CD4-positive, alpha-beta T cell treated with Interleukin-4 for 4 hours (primary cell): ENCODE measurements at places on chromosomes 5 and 9.

GRCh38 chr5:95972196-95972595, 10.5 kb upstream of the ELL2 start:
- no peak for DNase-seq

GRCh38 chr5:2642684-2643345, 108.7 kb downstream of the IRX2 start:
- no peak for DNase-seq

DNA sequence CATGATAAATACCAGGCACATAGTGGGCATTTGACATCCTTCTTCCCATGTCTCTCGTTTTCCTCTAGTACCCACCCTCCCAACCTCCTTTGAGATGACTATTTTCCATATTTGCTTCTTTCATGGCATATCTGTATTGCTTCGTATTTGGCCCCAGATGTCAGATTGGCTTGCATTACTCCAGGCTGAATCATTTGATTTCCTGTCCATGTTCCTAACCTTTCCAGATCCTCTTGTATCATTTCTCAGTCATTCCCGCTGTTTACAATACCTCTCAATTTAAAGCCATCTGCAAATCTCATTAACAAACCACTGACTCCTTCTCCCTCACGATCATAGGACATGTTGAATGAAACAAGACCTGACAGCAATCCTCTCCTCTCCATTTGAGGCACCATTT, 19.9 kb downstream of the MTX3 start:
- DNase-seq, result no peak

DNA sequence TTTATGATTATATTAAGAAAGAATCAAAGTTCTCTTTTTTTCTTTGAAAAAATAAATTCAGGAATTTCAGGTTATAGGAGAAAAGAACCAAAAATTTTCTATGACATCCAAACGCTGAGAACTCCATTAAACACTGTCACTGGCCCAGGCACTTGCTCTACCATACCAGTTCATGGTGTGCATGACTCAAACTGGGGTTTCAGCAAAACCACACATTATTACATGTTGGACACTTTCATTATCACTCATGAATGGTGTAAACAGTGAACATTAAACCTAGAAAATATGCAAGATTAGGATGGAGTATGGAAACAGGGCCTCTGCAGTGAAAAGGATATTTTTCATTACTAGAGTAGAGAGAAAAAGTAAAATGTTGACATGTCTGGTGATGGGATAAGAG, 369.9 kb upstream of the FAM174A start:
- DNase-seq, result no peak

DNA sequence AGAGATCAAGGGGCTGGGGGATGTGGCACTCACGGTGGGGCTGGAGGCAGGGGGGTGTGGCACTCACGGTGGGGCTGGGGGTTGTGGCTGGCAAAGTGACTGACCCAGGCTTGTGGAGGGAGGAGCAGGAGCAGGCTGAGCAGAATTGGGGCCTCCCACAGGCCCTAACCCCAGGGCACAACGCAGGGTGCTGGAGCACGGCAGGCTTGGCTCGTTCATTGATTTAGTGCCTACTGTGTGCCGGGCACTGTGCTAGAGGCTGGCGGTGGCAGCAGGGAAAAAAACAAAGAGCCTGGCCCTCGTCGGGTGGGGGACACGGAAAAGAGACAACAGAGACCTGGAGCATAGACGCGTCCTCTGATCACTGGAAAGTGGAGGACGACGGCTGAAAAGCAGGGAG, 80.9 kb downstream of the HMCN2 start:
- DNase-seq, result no peak

- DNase-seq, result no peak
Observed at GRCh38 chr5:54446379-54446732, 9.1 kb upstream of the HSPB3 start.

- no peak for DNase-seq
Observed at GRCh38 chr5:147483188-147483790, 26.6 kb downstream of the DPYSL3 start.

- DNase-seq, result no peak
Observed at GRCh38 chr5:73152411-73153388, 20.3 kb upstream of the TMEM174 start.

- DNase-seq, result no peak
Observed at GRCh38 chr9:133169102-133169501, 5.4 kb upstream of the GBGT1 start.

- DNase-seq, result peak; percentile 68
Observed at GRCh38 chr5:138352722-138353559, 456 bp downstream of the KDM3B start.

- no peak for DNase-seq
Observed at GRCh38 chr5:172561151-172561550, 79.9 kb upstream of the NEURL1B start.

DNA sequence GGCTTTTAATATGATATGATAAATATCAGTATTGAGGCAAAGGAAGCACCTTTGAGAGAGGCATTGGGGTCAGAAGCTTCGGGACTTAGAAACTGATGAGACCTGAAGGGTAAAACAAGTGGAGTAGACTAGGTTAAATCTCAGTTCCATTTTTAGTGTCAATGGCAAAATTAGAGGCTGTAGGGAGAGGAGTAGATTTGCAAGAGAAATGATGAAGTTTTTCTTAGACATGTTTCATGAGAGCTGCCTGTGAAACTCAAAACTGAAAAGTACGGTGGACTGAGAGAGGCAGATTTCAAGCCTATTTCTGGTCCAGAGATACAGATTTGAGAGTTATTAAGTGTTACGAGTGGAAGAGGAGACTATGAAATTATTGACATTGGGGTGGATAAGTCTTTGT, 278.5 kb downstream of the TAF11L14 start:
- DNase-seq, result no peak

- no peak for DNase-seq
Observed at GRCh38 chr9:27836661-27837401, 263.6 kb upstream of the C9orf72 start.

- DNase-seq, result no peak
Observed at GRCh38 chr5:73591698-73592501, 26.4 kb downstream of the UTP15 start.

- DNase-seq, result no peak
Observed at GRCh38 chr9:121172726-121173487, 28.8 kb downstream of the RAB14 start.

GRCh38 chr5:26487553-26487952, 550.8 kb downstream of the CDH9 start:
- no peak for DNase-seq
